ENCODE measurements at places on chromosomes 6 and 20.

- no peak for DNase-seq
These were observed 28.8 kb downstream of the HBS1L start for GRCh38 chr6:135025775-135026174.

DNA sequence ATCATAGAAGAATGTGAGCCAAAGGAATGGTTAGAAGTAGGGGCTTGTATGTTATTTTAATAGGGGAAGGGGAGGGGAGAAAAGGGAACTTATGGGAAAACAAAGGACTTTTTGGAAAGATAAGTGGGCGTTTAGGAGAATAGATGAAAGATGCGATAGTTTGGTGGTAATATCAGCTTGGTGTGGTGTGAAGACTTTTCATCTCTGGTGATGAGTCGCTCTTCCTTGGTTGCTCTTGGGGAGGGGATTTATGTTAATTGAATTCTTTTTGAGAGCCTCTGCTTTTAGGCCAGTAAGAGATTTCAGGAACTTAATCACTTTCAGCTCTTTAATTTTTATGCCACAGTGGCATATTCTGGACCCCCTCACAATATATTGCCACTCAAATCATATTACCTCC, 10.8 kb downstream of the HECA start:
- no peak for DNase-seq

GRCh38 chr6:90708206-90708737, 121.4 kb upstream of the MAP3K7 start:
- DNase-seq = no peak

- DNase-seq = peak; percentile 18
These were observed 644 bp downstream of the RBL1 start for GRCh38 chr20:37095108-37095598.

GRCh38 chr6:147983581-147984366, 358.9 kb upstream of the SASH1 start:
- no peak for DNase-seq

DNA sequence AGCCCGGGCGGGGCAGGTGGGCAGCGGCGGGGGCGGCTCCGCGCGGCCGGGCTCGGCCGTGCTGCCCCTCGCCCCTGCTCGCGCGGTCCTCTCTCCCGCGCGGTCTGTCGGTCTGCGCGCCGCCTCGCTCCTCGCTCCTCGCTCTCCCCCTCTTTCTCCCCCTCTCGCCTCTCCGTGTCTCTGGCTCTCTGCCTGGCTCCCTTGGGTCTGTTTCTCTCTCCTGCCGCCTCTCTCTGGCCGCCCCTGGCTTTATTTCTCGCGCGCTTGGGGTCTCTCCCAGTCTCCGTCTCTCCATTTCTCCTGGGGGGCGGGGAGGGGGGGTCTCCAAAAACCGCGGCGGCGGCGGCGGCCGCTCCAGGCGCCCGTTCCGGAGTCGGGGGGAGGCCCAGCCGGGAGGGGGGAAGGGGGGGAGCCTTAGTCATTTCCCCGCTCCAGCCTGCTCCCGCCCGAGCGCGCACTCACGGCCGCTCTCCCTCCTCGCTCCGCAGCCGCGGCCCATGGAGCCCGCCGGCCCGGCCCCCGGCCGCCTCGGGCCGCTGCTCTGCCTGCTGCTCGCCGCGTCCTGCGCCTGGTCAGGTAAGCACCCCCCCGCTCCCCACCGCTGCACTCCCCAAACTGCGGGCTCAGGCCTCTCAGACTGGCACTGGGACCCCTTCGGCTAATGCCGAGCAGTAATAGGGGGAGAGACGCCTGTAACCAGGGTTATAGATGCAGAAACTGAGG, at the start of gene SIRPA:
TSS of gene SIRPA (plus strand) at position 457 of the 723 bp plus-strand sequence. CDS start at position 498, 41 bp downstream.
- DNase-seq = peak; percentile 67

GRCh38 chr20:227439-228105, 514 bp downstream of the DEFB129 start:
- no peak for DNase-seq

Data from mammary epithelial cell (primary cell).